ENCODE measurements at places on chromosomes 11 and 22. TPM values are rescaled to one million over a fixed set of nuclear protein-coding genes. Genes with fewer than 3 reads are reported as not detected.

Gene SEPTIN3
- total RNA-seq = 0.44 TPM

Gene PHETA2
- total RNA-seq = 10.6 TPM

Gene FERMT3
- 163 TPM for total RNA-seq

DNA sequence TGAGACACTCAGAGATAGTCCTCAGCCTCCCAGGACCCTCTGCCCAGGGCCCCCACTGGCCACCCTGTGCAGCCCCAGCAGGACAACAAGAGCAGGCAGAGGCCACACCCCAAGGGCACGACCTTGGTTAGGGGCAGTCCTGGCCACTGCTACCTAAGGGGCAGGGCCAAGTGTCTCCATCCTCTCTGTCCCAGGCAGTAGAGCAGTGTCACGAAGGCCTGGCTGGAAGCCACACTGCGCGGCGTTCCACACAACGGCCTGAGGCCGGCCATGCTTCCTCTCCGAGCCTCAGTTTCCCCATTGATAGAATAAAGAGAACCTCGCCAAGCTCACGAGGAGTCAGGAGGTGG, 1074.3 kb downstream of the BRD1 start:
- DNase-seq = no peak

Measured in spleen (tissue), 13 donors.